ENCODE measurements at places on chromosomes 12 and 14.

- DNase-seq = no peak
Observed at GRCh38 chr12:102763061-102763460, 154.0 kb downstream of the PAH start.

- DNase-seq = no peak
Observed at GRCh38 chr12:67453191-67453590, 184.0 kb downstream of the CAND1 start.

DNA sequence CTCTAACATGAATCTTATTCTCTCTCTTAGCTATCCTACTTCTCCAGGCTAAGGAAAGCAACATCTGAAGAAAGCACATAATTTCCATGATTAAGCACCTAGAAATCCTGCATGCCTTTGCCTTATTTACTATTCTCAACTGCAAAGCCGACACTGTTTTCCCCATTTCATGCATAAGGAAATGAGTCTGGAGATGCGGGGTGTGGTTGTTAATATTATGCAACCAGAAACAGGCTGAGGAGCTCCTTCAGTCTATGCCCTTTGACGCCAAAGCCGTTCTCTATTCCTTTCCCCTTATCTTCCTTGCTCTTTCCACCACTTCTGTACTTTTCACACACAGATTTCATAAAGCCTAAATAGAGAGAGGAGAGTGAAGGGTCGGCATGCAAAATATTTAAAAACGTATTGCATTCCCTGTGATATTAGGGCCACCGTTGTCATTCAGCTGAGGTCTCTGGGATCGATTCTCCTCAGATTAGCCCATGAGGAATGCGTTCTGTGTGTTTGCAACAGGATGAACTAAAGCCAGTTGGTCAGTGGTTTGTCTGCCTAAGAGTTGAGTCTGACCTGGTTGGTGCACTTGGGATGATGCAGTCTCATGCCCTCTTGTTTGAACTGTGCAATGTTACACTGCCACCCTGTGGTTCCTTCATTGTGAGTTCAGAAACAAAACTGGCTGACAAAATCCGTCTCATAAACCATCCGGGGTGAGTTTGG, 53.1 kb upstream of the PLEKHG7 start:
- peak; percentile 25 for DNase-seq

DNA sequence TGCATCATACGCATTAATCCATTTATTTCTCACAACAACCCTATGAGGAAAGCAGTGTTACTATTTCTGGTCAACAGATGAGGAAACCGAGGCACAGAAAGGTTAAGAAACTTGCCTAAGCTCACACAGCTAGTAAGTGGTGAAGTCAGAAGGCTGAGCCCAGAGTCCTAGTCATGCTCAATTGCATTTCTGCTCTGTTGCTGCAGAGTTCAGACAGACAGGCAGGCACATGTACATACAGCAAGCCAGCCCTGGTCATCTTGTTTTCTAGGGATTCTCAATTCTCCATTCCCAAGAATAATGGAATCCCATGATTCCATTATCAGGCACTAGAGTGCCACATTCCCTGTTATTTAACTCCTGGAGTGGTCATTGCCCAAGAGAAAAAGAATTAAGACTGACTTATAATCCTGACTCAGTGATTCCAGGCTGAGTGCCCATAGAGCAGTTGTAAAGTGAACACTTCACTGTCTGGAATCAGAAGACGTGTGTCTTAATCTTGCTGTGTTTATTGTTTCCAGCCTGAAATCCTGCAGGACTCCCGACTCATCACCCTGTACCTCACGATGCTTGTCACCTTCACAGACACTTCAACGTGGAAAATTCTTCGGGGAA, 10.7 kb downstream of the UBE3B start:
- DNase-seq = no peak

GRCh38 chr12:70645494-70646317, 8.5 kb upstream of the PTPRB start:
- no peak for DNase-seq

DNA sequence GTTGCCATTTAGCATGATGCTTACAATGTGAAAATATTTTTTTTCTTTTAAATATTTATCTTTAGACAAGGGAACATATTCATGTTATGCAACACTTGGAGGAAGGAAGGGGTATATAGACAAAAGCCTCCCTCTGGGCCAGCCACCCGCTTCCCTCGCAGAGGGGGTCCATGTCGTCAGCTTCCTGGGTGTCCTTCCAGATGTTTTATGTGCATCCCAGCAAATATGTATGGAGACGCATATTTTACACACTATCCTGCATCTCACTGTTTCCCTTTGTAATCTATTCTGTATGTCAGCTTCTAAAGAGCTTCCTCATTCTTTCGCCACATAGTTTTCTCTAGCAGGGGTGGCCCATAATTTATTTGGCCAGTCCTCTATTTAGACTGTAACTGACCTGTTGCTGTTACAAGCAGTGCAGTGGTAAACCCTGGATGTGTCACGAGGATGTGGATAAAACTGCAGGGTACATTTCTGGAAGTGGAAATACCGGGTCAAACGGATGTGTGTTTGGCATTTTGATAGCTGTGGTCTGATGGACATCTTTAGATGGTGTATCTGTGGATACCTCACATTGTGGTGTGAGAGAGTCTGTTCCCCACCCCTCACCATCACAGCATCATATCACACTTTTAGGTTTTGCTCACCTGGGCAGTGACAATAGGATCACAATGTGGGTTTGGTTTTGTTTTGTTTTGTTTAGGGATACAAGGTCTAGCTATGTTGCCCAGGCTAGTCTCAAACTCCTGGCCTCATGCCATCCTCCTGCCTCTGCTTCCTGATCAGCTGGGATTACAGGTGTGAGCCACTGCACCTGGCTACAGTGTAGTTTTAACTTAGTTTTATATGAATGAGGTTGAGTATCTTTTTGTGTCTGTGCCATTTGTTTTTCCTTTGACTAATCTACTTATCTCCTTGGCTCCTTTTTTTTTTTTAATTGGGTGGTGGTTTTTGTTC, 31.6 kb downstream of the FAM222A start:
- DNase-seq = no peak

DNA sequence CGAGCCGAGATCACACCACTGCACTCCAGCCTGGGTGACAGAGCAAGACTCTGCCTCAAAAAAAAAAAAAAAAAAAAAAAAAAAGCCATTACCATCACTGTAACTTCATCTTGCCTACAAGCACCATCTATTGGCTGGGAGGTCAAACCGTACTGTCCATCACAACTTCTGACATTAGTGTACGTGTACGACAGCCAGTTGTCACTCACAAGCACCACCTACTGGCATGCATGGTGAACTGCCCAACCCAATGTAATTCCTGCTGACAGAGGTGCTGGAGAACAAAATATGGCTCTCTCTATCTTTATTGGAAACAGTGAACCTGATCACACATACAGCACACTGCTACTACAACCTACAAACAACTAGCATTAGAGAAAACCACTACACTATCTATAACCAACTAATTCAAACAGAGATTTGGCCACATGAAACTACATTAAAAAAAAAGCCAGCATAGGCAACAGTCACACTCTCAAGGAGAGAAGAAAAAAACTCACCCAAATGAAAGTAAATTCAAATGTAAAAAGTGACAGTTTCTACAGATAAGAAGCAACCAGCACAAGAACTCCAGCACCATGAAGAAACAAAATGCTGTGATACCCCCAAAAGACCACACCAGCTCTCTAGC, 82.3 kb downstream of the PUS7L start:
- no peak for DNase-seq

GRCh38 chr14:25518364-25518763, 468.4 kb upstream of the STXBP6 start:
- DNase-seq = no peak

DNA sequence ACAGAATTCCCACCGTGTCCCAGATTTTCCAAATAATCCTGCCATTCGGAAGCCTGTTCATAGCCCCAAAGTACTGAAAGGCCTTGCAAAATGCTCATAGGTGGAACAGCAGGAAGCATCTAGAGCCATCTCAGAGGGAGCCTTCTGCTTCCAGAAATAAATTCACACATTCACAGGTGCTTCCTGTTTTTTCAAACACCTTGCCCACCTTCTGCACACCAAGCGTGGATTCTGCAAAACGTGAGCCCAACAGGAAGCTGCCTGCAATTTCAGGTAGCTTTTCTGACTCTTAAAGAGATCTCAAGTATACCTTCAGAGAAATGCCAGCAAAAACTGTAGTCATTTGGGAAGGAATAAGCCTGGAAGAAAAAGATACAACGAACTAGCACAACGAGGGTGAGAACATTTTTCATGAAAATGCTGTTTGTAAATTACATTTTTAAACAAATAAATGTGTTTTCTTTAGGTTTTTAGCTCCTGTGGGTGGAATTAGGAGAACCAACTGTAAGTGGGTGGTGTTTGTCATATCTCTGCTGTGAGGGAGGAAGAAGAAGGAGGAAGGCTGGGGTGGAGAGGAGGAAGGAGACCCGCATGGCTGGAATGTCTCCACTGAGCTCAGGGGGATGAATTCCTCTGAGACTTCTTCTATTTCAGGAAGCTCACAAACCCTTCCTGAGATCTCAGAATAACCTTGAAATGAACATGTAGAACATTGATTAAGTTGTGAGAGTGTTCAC, at the start of gene IFNG-AS1:
TSS of gene IFNG-AS1 (plus strand) at position 264 of the 737 bp plus-strand sequence.
- no peak for DNase-seq

DNA sequence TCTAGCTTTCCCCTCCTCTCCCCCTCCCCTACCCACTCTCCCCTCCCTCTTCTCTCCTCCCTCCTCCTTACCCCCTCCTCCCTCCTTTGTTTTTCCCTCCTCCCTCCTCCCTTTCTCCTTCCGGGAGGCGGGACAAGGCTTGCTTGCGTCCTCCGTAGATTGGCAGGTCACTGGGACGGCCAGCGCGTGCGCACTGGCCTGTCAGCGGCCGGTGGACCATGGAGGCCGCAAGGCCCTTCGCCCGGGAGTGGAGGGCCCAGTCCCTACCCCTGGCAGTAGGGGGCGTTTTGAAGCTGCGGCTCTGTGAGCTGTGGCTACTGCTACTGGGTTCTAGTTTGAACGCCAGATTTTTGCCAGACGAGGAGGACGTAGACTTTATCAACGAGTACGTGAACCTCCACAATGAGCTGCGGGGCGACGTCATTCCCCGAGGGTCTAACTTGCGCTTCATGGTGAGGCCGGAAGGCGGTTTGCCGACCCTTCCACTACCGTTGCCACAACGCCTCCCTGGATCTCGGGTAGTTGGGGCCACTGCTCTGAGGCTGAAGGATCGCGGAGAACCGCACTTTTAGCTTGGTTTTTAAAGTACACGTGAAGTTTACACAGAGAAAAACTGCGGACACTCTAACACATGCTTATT, at the start of gene GLIPR1L2:
TSS of gene GLIPR1L2 (plus strand) at position 191 of the 640 bp plus-strand sequence. CDS start at position 219, 28 bp downstream.
- peak; percentile 70 for DNase-seq

DNA sequence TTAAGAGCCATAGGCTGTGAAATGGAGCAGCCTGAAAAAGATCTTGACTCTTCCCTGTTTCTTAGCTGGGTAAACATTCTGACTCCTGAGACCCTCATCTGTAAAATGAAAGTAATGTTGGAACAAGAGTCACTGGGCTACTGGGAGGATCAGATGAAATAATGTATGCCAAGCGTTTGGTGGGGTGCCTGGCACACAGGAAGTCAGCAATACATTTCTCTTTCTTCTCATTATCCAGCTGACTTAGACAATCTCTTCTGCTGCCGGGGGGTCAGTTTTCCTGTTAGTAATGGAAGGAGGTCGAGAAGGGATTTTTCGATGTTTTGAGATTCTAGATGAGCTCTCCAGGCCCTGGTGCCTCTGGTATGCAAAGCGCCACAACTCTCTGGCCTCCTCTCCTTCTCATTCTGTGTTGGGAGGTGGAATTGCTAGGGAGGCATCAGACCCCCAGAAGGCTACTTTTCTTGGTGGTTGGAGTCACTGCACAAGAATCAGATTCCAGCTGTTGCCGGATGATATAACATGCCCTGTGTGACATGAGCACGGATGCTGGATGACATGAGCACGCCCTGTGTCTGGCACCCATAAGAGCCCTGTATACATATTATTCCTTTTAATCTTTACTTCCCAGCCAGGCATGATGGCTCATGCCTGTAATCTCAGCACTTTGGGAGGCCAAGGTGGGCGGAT, 4.3 kb downstream of the OASL start:
- DNase-seq = no peak

GRCh38 chr14:94921456-94921855, 151.5 kb upstream of the GSC start:
- no peak for DNase-seq

- DNase-seq = no peak
Observed at GRCh38 chr14:90842726-90843125, 26.5 kb upstream of the TTC7B start.

DNA sequence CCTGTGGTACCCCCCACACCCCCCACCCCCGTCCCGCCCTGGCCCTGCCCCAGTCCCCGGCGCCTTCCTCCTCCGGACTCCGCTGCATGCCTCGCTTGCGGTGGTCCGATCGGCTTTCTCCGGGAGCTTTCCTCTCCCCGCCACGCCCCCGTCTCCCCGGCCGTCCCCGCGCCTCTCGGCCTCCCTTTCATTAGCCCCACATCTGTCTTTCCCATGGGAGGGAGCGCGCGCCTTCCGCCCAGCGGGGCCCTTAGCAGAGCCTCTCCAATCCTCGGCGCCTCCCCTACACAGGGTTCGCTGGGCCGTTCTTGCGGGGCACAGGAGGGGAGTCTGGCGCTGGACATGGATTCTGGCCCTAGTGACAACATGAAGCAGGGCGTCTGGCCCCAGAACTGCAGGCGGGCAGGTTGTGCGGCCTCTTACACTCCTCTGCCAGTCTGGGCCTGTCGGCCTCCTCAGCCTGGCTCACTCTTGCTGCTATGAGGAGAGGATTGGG, 1.5 kb upstream of the EFS start:
- no peak for DNase-seq

- no peak for DNase-seq
Observed at GRCh38 chr14:37406095-37406494, 189.0 kb downstream of the FOXA1 start.

DNA sequence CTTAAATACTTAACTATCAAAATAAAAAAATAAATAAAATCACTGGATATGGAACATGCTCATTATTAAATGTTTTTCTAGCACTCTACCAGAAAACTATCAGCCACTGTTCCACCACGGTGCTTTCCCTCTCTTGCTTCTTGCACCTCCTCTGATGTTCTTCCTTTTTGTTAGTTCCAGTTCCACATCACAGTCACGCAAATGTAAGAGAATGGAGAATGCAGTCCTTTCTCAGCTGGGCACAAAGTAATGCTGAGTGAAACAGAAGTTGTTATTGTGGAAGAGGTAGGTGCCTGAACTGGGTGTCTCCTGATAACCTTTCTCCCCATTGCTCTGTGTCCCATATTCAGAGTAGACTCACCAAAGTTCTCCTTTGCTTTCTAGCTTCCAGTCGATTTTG, 1116.9 kb upstream of the TMEM132C start:
- no peak for DNase-seq
